ENCODE measurements at places on chromosomes 2 and 18. TPM values are rescaled to one million over a fixed set of nuclear protein-coding genes. Genes with fewer than 3 reads are reported as not detected.

DNA sequence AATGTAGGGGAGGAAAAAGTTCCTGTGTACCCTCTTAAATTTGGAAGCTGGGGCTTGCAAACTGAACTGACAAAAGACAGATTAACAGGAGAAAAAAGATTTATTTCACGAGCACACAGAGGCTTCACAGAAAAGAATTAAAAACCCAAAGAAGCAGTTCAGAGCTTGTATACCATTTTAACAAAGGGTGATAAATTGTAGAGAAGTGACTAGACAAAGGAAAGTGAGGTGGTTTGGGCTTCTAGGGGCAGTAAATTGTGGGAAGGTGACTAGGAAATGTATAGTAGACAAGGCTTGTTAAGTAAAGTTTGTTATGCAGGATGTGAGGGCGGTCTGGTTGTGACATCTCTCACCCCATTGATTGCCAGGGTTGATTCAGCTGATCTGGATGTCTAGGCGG, 53.5 kb upstream of the ZDBF2 start:
- no peaks in the 10 kb centered on the region for H3K36me3 ChIP-seq
- H3K4me1 ChIP-seq = peaks cover 4% of the 10 kb centered on the region
- H3K4me3 ChIP-seq = no peak overlapping the region

DNA sequence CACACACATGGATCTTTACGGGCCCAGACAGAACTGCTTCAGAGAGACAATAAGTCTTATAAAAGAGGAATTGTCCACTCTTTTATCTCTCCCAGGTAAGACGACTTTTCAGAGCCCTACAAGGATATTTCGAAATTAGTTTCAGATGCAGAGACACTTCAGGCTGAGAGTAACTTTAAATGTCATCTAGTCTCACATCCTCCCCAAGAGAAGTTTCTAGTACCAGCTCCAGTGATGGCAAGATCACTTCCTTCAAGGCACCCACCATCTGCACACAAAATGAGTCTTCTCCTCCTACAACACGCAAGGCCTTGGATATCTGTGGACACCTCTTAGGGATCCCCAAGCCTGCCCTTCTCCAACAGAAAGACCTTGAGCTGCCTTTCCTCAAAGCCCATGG, 39.0 kb upstream of the KLHL29 start:
- no peaks in the 10 kb centered on the region for H3K27me3 ChIP-seq
- H3K4me1 ChIP-seq = no peaks in the 10 kb centered on the region
- peak; percentile 17 for DNase-seq
- H3K27ac ChIP-seq = no peak overlapping the region
- no peaks in the 10 kb centered on the region for H3K36me3 ChIP-seq
- no peak overlapping the region for H3K4me3 ChIP-seq

- no peak overlapping the region for H3K4me3 ChIP-seq
- no peak overlapping the region for H3K27ac ChIP-seq
- H3K36me3 ChIP-seq = no peaks in the 10 kb centered on the region
- DNase-seq = no peak
- no peaks in the 10 kb centered on the region for H3K4me1 ChIP-seq
Observed at GRCh38 chr2:18479947-18480369, 80.5 kb downstream of the RDH14 start.

GRCh38 chr2:3432693-3433338, 53.3 kb downstream of the TRAPPC12 start:
- no peak overlapping the region for H3K4me3 ChIP-seq
- no peaks in the 10 kb centered on the region for H3K4me1 ChIP-seq
- peaks cover 36% of the 10 kb centered on the region for H3K36me3 ChIP-seq
- no peaks in the 10 kb centered on the region for H3K27me3 ChIP-seq
- H3K27ac ChIP-seq = no peak overlapping the region

DNA sequence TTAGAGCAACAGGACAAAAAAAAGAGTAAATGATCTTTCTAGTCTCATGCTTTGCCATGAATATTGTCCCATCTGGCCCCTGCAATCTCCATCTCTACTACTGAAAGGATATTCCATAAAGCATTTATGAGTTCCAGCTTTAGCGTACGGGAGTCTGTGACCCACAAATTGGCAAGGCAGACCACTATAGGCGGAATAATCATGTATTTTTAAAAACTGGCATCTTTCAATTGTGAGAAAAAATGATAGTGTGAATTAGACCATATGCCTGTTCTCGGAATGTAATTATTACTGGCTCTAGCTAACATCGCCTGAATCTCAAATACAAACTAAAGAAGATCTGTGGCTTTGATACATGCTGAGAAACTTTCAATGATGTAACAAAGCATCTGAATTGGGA, 738.1 kb upstream of the NXPH2 start:
- H3K36me3 ChIP-seq = no peaks in the 10 kb centered on the region
- H3K4me1 ChIP-seq = no peaks in the 10 kb centered on the region
- no peak overlapping the region for H3K4me3 ChIP-seq
- DNase-seq = no peak
- H3K27ac ChIP-seq = no peak overlapping the region

DNA sequence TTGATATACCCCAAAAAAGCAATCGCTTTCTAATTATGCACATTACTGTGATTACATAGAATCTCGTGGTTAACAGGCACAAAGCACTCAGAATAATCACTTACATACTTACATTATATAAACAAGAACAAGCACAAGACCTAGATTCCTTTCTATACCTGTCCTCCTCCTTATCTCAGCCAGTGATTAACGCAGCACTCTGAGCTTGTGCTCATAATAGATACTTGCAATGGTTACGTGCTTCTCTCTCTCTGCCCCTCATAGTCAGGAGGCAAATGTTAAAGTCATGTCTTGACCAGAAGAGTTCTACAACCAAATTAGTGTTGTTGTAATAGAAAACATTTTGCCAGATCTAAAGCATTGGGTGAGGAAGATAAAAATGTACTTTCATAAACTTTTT, 342.2 kb upstream of the PKDCC start:
- DNase-seq = no peak
- H3K4me3 ChIP-seq = no peak overlapping the region
- H3K27ac ChIP-seq = no peak overlapping the region
- no peaks in the 10 kb centered on the region for H3K27me3 ChIP-seq

- peaks cover 3% of the 10 kb centered on the region for H3K4me1 ChIP-seq
- H3K36me3 ChIP-seq = peaks cover 56% of the 10 kb centered on the region
- no peaks in the 10 kb centered on the region for H3K27me3 ChIP-seq
- H3K4me3 ChIP-seq = no peak overlapping the region
- DNase-seq = no peak
Observed at GRCh38 chr2:27441226-27441926, 805 bp upstream of the KRTCAP3 start.

- DNase-seq = no peak
- H3K36me3 ChIP-seq = peaks cover 89% of the 10 kb centered on the region
- H3K4me1 ChIP-seq = no peaks in the 10 kb centered on the region
- no peak overlapping the region for H3K27ac ChIP-seq
Observed at GRCh38 chr2:58215429-58215828, 25.7 kb downstream of the FANCL start.

DNA sequence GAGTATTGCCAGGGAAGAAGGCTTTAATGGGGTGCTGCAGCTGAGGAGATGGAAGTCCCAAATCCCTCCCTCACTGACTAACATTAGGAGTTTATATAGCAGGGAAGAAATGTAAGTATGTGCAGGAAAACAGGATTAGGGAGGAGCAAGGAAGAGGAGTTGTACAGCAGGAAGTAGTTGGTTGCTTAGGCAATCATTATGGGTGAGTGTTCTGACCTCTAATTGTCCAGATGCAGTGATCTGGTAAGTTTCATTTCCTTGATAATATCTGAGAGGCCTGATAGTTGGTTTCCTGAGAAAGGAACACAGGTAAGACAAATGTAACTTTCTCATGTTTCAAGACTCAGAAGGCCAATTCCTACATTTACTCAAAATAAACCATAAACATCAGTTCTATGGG, 331.9 kb upstream of the GULP1 start:
- H3K4me3 ChIP-seq = no peak overlapping the region
- no peaks in the 10 kb centered on the region for H3K36me3 ChIP-seq
- no peak overlapping the region for H3K27ac ChIP-seq
- DNase-seq = no peak
- no peaks in the 10 kb centered on the region for H3K27me3 ChIP-seq

GRCh38 chr2:165017966-165018596, 62.8 kb upstream of the SLC38A11 start:
- H3K4me1 ChIP-seq = no peaks in the 10 kb centered on the region
- H3K36me3 ChIP-seq = no peaks in the 10 kb centered on the region
- H3K4me3 ChIP-seq = no peak overlapping the region
- H3K27ac ChIP-seq = peak overlapping the region; percentile 29
- peak; percentile 67 for DNase-seq
- no peaks in the 10 kb centered on the region for H3K27me3 ChIP-seq

GRCh38 chr2:96239091-96239490, 26.7 kb downstream of the TMEM127 start:
- no peak for DNase-seq
- no peaks in the 10 kb centered on the region for H3K27me3 ChIP-seq
- no peak overlapping the region for H3K4me3 ChIP-seq
- no peaks in the 10 kb centered on the region for H3K36me3 ChIP-seq

Gene NGEF
- total RNA-seq = 2.8 TPM

Gene AQP12A
- not detected for total RNA-seq

Gene NPHP1
- 10.6 TPM for total RNA-seq

Gene BMPR2
- 56.3 TPM for total RNA-seq

Gene PXDN
- total RNA-seq = 212 TPM

Gene CERKL
- total RNA-seq = 0.31 TPM

Gene ABCG8
- total RNA-seq = not detected
